CD4-positive, alpha-beta T cell treated with Interleukin-10 for 1 hour (primary cell): ENCODE measurements at places on chromosomes 11 and 22.

DNA sequence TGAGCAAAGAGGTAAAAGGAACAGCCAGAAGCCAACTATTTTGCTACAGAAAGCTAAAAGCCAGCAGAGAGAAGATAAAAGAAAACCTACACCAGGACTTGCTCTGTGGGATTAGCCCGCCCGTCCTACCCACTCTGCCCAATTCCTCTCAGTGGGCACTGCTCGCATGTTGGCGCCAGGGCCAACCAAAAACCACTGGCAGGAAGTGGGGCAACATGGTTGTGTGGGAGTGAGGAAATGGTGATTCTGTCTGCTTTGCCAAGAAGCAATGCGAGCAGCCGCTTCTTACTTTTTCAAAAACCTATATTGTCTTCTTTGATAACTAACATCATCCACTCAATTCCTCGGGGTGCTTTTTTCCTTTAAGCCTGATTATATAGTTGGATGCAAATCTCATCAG lies 14.2 kb upstream of the APOA1 start:
- DNase-seq, result peak; percentile 62

- DNase-seq, result no peak
Observed at GRCh38 chr22:29917052-29917902, 34.3 kb downstream of the MTMR3 start.

DNA sequence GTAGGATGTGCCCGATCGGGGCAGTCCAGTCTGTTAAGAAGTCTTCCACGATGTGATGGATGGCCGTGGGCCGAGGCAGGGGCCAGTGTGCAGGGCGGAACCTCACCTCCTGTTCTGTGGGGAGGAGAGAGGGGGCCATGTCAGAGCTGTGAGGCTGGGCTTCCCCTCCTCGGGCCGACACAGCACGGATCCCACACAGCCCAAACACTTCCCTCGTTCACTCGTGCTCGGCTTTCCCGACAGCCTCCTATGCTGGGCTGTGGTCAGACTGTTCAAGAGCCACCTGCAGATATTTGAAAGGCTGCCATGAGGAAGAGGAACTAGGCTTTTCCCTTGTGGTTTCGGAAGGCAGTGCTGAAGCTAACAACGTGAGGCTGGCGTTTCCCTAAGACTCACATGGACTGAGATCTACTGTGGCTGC lies 12.3 kb upstream of the TXN2 start:
- DNase-seq, result no peak

DNA sequence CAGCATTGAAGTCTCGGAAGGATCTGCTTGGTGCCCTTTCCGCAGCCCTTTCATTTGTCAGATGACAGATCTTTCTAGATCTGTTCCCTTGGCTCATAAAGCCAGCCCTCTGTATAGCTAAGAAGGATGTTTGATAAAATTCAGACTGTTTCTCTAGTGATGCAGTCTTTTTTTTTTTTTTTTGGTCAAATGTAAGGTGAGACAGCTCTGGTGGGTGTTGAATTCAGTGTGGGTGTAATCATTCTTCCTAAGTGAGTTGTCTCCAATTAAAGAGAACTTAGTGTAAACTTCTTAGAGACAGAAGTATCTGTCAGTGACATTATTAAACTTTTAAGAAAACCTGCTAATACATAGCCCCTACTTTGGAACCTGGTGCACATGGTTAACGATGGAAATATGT lies 53.3 kb downstream of the AAMDC start:
- no peak for DNase-seq

DNA sequence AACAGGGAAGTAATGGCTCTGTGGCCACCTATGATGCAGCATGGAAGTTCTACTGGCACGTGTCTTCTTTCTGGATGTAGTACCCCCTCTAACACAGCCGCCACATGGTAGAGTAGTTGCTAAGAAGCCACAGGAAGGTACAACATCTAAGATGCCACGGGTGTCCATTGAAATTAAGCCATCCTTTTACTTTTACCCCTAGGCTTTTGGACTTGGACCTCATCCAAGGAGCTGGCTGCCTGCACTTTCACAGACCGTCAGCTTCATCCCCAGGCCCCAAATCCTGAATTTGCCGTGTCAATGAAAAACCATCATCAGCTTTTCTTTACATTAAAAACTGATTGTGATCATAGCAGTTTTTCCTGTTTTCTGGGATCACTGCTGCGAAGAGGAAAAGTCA lies 102.4 kb downstream of the RPL27A start:
- DNase-seq, result no peak

- no peak for DNase-seq
Observed at GRCh38 chr11:27656806-27657483, 43.3 kb downstream of the BDNF start.

- peak; percentile 68 for DNase-seq
Observed at GRCh38 chr22:24134090-24134846, 47.0 kb upstream of the SUSD2 start.

DNA sequence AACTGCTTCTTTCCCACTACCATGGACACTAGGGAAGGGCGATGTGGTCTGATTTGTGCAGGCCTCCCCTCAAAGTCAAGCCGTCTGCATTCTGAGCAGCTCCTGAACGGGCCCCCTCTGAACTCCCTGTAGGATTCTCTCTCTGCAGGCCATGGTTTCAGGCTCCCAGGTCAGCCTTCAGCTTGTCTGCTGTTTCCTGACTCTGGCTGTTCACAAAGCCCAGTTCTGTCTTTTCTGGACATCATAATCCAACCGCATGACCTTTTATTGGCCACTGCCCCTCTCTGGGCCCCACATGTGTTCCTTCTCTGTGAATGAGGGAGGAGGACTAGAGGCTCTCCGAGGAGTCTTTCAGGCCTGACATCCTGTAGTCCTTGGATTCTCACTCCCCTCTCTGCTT lies 161.0 kb downstream of the FEZ1 start:
- no peak for DNase-seq

- DNase-seq, result no peak
Observed at GRCh38 chr22:27730641-27731433, 70.7 kb downstream of the MN1 start.

GRCh38 chr22:27844656-27845591 lies 43.4 kb upstream of the MN1 start:
- no peak for DNase-seq

GRCh38 chr11:128660947-128661346 lies 32.9 kb upstream of the FLI1 start:
- DNase-seq, result no peak

- no peak for DNase-seq
Observed at GRCh38 chr11:131993246-131993645, 622.8 kb downstream of the NTM start.

DNA sequence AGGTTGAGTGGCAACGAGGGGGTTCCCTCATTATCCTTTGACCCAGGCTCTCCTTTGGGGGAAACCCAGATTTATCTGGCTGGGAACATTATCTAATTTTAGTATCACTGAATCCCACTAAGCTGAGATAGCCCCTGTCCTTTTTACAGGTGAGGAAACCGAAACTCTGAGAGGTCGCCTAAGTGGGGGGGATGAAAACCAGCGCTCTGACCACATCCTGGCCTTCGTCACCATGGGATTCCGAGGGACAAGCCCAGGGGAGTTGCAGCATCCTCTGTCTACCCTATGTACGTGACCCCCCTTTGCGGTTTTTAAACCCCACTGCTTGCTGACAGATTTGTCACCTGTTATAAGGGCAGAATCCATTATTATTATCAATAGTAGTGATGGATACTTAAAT lies 61.0 kb downstream of the ISX start:
- no peak for DNase-seq

- DNase-seq, result no peak
Observed at GRCh38 chr11:27795955-27796861, 96.0 kb upstream of the BDNF start.

- no peak for DNase-seq
Observed at GRCh38 chr22:36874309-36874696, 13.5 kb downstream of the NCF4 start.

- no peak for DNase-seq
Observed at GRCh38 chr11:17518366-17518765, 25.9 kb downstream of the USH1C start.

DNA sequence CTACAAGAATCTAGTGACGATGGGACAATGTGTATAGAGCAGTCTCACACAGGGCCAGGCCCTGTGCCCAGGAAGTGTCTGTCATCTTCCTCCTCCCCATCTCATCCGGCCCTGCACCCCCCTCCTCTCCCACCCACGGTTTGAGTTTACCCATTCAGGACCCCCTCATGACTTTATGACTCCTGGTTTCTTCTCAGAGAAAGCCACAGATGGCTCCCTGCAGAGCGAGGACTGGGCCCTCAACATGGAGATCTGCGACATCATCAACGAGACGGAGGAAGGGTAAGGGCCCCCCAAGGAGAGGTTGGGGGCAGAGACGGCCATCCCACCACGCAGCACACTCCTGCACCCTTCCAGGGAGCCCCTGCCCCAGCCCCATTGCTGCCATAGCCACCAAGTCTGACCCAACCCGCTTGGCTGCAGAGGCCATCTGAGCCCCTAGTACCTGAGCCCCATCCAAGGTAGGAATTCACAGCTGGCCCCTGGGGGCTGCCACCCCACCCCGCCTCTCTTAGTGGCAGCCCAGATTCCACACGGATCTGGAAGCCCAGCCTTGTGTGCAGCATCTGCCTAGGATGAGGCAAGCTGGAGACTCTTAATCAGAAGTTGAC lies 18.1 kb downstream of the TOM1 start:
- DNase-seq, result no peak

DNA sequence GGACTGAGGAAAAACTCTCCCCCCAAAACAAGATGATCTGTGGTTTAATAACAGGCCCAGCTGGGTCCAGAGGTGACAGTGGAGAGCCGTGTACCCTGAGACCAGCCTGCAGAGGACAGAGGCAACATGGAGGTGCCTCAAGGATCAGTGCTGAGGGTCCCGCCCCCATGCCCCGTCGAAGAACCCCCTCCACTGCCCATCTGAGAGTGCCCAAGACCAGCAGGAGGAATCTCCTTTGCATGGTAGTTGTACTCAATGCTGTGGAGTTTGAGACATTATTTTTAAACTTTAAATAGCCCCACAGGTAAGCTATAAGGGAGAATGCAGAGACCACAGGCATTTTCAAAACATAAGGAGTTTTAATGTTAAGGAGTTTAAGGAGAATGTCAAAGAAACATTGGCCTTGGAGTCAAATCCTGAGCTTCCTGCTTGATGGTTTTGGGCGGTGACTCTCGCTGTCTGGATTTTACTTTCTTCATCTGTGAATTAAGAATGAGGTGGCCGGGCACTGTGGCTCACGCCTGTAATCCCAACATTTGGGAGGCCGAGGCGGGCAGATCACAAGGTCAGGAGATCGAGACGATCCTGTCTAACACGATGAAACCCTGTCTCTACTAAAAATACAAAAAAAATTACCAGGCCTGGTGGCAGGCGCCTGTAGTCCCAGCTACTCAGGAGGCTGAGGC lies 6.8 kb downstream of the APOL1 start:
- no peak for DNase-seq

DNA sequence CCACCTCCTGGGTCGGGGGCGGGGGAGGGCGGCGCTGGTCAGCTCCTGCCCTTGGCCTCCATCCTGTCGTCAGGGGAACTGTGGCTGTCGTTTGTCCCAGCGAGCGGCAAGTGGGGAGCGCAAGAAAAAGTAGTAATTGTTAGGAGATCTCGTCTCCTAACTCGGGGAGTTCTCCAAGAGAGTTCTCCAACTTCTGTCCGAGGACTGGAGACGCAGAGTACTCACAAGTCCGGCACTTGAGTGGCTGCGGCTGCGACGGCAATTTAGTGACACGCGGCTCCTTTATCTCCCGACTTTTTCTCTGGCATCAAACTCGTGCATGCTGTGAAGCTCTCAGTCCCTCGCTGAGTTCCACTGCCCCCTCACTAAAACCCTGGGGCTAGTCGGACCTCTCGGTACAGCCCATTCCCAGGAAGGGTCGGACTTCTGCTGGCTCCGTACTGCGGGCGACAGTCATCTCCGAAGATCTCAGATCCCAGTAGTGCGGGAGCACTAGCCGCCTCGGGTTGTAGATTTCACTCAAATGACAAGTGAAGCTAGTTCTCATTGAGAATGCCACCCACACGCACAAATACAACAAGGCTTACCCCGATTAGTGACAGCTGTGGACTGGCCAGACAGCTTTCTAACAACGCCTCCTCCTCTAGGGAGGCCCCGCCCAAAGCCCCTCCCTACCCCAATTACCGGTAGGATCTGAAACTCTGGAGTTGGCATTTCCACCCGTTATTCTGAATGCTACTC lies at the start of gene PGR:
PGR (minus strand) TSS at position 611 of the 741 bp plus-strand sequence. CDS start 743 bp downstream, outside the sequence.
- no peak for DNase-seq

- DNase-seq, result no peak
Observed at GRCh38 chr11:45147891-45148675, 1.6 kb downstream of the PRDM11 start.
